ENCODE measurements at places on chromosomes 12 and 14.

GRCh38 chr12:19220205-19220604 is 90.7 kb downstream of the PLEKHA5 start:
- DNase-seq: no peak

GRCh38 chr12:15672671-15673270 is 116.4 kb downstream of the EPS8 start:
- no peak for DNase-seq

- no peak for DNase-seq
Measured at GRCh38 chr12:123396954-123397353, 13.0 kb downstream of the KMT5A start.

DNA sequence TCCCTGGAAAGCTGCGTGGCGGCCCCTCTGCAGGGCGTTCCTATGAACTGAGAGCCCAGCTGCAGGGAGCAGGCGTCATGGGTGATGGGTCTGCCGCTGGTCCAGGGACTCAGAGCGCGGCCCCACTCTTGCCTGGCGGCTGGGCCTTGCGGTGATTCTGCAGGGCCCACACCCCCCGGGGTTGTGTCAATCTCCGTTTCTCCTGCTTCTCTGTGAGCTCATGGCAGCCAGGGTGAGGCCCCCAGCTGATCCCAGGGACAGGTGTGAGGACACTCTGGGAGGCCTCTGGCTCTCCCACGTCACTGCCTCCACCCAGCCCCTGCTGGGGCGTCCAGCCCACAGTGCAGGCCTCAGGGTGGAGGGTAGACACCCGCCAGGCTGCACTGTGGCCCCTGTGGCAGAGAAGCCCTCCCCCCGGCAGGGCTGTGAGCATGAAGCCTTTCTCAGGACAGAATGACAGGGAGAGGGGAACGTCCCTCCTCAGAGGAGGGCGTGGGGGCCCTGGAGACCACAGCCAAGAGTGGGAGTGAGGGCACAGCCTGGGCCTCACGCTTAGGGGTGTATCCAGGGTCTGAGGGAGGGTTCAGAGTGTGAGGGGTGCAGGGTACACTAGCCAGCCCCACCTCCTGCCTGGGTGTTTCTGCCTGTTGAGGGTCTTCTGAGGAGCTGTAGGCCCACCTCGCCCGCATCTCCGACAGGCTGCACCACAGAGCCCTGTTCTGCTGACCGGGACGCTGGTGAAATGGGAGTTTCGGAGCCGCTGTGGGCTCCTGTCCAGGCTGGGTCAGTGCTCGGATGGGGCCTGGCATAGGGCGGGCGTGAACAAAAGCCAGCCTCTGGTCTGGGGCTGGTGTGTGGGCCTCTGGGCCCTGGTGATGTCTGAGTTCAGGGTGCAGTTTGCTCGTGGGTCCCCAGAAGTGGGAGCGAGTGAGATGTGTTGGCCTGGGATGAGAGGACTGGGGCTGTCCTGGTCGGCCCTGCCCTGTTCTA is 26.7 kb upstream of the CRIP2 start:
- DNase-seq: no peak

GRCh38 chr12:3002646-3003045 is 43.4 kb downstream of the TEAD4 start:
- DNase-seq: no peak

- DNase-seq: no peak
Measured at GRCh38 chr12:7868391-7868790, 4.3 kb downstream of the SLC2A14 start.

DNA sequence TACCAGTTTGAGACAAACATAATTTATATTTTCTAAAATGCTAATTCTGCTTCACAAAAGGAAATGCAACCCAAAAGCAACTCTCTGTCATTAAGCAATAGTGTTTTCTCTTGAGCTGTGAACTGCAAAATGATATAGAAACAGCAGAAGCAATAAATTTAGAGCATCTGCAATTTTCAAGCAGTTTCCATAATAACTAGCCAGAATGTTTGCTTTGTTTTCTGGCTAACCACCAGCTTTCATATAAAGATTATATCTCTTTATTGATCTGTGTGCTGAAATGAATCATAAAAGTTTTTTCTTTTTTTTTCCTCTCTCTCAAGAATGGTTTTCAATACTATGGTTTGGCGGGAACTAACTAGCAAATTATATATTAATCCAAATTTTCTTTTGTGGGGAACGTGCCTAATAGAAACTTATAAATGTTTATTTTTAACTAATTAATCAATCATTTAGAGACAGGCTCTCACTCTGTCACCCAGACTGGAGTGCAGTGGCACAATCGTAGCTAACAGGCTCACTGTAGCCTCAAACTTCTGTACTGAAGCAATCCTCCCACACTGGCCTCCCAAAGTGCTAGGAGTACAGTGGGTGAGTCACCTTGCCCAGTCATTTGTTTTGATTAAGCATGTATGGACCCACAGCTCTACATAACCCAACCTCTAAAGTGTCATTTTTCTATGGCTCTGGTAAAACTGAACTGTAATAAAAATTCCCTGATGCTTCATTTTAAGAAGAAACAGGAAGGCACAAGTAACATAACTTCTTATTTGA is 830.1 kb upstream of the MGAT4C start:
- DNase-seq: no peak

DNA sequence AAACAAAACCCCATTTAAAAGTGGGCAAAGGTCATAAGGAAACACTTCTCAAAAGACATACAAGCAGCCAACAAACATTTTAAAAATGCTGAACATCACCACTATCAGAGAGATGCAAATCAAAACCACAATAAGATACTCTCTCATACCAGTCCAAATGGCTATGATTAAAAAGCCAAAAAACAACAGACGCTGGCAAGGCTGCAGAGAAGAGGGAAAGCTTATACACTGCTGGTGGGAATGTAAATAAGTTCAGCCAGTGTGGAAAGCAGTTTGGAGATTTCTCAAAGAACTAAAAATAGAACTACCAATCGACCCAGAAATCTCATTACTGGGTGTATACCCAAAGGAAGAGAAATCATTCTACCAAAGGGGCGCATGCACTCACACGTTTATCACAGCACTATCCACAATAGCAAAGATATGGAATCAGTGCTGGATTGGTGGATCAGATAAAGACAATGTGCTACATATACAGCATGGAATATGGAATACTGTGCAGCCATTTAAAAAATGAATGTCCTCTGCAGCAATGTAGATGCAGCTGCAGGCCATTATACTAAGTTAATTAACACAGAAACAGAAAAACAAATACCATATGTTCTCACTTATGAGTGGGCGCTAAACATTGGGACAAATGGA is 102.1 kb upstream of the DAAM1 start:
- no peak for DNase-seq

GRCh38 chr12:82523996-82524395 is 162.7 kb upstream of the TMTC2 start:
- DNase-seq: no peak

DNA sequence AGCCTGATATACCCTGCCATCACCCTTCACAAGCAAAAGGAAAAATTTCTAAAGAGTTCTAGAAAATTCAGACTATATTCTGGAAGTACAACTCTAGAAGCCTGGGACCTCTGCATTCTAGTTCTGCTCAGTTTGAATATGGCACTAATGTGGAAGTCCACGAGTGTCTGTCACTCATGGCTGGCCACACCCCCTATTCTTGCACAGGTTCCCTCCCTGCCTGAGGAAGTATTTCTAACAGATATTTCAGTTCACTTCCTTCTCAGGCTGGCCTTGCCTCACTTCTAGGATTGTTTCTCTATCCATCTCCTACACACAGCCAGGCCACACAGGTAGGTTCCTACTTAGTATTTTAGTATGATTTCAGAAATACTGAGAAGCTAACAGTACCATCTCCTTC is 67.4 kb downstream of the PHLDA1 start:
- DNase-seq: no peak

- DNase-seq: no peak
Measured at GRCh38 chr12:98238515-98239130, 276.8 kb upstream of the TMPO start.

GRCh38 chr14:55638665-55639064 is 58.7 kb downstream of the KTN1 start:
- no peak for DNase-seq

- no peak for DNase-seq
Measured at GRCh38 chr14:97298331-97298730, 501.1 kb downstream of the VRK1 start.

All from stimulated activated naive CD4-positive, alpha-beta T cell (primary cell).